ENCODE measurements at places on chromosomes 1 and 21.

DNA sequence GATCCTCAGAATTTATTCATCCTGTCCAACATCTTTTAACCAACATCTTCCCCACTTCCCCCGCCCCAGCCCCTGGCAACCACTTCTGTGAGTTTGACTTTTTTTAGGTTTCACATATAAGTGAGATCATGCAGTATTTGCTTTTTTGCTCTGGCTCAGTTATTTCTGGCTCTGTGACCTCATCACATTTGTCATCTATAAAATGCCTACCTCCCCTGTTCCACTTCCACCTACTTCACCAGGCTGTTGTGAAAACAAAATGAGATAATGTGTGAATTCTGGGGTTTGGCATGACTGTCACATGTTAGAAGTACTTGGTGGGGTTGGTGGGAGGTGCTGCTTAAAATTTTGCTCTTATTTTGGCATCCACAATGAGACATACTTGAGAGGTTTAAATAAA lies 18.4 kb downstream of the HHAT start:
- no peak for DNase-seq

DNA sequence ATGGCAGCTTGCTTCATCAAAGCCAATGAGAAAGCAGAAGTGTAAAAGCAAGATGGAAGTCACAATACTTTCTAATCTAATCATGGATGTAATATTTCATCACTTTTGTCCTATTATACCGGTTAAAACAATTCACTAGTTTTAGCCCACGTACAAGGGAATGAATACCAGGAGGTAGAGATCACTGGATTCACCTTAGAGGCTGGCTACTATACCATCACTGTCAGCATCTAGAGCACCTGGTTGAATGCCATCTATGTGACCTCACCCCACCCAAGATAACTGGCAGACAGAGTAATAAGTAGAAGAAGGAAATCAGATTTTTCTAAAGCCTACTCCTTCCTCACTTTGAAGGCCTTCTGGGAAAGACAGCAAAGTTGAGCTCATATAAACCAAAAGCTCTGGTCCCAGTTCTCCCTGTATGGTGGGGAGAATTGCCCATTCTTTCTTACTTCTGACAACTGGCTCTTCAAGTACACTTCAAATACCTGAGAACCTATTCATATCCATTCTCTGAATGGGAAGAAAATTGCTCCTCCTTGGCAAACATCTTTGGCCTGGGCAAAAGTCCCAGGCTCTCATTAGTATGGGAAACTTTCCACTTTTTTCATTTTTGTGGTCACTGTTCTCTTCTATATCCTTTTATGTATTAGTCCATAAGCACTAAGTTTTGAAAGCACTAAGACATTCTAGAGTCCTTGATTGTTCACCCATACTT lies 24.8 kb downstream of the HSD3B1 start:
- no peak for DNase-seq

- no peak for DNase-seq
These were observed 6.9 kb downstream of the LMNA start for GRCh38 chr1:156121457-156121856.

DNA sequence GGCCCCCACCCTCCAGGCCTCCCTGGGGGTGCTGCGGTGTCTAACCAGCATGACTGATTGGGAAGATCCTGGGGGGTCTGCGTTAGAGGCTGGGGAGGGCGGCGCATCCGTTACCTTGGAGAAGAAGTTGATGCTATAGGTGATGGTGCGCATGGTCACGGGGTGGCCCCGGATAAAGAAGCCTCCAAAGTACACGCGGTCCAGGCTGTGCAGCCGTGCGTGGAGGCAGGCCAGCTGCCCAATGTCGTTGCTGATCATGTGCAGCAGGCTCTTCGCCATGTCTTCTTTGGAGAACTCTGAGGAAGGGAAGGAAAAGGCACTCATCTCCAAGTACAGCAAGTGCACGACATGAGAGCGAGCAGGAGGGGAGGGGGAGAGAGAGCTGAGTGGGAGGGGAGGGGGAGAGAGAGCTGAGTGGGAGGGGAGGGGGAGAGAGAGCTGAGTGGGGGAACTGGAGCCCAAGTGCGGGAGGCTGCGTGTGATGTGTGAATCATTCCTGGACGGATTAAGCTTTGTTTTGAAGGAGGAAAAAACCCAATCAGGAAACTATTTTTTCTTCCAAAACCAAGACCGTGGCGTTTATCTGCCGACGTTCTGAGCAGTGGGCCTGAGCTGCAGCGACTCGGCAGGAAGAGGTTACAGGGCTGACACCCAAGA lies 7.2 kb downstream of the PANK4 start:
- no peak for DNase-seq

GRCh38 chr1:189432753-189433152 lies 1044.9 kb downstream of the BRINP3 start:
- DNase-seq: no peak

GRCh38 chr1:200889571-200889970 lies 5.1 kb upstream of the INAVA start:
- DNase-seq: no peak

DNA sequence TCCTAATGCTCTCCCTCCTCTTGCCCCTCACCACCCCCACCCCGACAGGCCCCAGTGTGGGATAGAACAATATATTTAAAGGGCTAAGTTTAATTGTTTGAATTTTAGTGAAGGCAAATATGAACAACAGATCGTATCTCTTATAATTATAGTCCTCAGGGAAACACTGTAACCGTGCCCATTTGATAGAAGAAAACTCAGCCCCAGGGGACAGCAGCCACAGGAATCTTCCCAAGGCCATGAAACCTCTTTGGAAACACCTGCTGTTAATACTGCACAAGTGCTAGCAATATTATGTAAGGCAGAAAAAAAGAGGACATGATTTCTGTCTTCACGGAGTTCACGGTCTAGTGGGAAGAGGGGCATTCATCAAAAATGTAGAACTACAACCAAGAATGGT lies 142.2 kb downstream of the URB2 start:
- DNase-seq: no peak

GRCh38 chr1:198234520-198235251 lies 77.9 kb downstream of the NEK7 start:
- no peak for DNase-seq

DNA sequence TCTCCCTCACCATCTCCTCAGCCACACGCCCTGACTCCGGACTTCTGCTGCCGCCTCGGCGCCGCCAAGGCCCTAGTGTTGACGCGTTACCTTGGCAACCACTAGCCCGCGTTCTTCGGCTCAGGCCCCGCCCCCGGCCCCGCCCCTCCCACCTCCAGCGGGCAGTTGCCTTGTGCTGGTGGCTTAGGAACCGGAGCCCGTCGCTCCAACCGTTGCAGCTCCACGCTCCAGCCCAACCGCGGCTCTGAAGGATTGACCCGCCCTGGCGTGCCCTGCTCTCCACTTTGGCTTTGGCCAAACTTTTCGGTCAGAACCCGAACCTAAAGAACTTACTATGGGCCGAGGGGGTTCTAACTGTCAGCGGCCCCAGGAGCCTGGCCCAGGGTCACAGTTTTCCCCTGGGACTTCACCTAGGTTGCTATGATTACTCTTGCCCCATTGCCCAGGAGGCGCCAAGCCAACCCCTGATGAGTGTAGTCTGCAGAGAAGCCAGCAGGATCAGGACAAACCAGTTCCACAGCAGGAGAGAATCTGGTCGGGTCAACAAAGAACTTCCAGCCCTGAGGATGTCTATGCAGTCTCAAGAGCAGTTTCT lies at the start of gene CFAP45:
Gene CFAP45, minus strand, starts transcription at position 80 of the 595 bp plus-strand sequence. Its CDS starts 67 bp downstream, at position 13.
- no peak for DNase-seq

DNA sequence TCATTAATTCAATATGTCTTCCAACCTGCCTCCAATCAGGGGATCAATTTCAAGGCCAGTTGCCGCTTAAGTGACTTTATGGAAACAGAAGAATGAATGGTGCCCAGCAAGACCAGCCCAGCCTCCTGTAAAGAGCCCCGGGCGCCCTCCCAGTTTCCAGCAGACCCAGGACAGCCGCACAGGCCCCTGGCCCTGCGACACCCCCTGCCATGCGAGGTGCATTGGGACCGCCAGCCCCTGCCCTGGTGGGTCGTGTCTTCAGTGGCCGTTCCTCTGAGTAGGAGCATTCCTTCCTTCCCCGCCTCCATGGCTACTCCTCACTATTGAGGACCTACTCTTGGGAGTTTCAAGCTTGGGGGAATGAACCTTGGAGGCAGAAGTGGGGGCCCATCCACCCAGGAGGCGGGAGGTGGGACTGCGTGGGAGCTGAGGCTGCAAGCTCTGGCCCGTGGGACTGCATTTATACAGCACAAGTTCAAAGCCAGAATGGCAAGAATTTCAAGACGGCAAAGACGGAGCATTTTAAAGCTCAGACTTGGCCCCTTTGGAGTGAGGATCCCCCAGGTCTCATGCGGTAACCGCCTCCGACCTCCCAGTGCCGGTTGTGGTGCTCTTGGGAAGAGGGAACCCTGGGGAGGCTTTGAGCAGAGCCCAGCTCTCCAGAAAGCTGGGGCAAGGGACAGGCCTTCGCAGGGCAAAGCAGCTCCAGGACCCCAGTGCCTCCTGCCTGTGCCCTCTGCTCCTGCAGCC lies 73.1 kb upstream of the ACTRT2 start:
- no peak for DNase-seq

GRCh38 chr1:158353303-158354075 lies at the start of gene CD1E:
Gene CD1E (plus strand): TSS chr1:158353894. CDS start chr1:158353989, 95 bp downstream.
- DNase-seq: no peak

DNA sequence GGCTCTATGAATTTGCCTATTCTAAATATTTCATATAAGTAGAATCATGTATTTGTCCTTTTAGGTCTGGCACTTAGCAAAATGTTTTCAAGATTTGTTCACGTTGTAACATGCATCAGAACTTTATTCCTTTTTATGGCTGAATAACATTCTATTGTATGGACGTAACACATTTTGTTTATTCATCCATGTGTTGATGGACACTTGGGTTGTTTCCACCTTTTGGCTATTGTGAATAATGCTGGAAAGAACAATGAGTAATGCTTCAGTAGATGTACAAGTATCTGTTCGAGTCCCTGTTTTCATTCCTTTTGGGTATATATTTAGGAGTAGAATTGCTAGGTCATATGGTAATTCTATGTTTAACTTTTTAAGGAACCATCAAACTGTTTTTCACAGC lies 24.7 kb downstream of the SLC35A3 start:
- DNase-seq: no peak

DNA sequence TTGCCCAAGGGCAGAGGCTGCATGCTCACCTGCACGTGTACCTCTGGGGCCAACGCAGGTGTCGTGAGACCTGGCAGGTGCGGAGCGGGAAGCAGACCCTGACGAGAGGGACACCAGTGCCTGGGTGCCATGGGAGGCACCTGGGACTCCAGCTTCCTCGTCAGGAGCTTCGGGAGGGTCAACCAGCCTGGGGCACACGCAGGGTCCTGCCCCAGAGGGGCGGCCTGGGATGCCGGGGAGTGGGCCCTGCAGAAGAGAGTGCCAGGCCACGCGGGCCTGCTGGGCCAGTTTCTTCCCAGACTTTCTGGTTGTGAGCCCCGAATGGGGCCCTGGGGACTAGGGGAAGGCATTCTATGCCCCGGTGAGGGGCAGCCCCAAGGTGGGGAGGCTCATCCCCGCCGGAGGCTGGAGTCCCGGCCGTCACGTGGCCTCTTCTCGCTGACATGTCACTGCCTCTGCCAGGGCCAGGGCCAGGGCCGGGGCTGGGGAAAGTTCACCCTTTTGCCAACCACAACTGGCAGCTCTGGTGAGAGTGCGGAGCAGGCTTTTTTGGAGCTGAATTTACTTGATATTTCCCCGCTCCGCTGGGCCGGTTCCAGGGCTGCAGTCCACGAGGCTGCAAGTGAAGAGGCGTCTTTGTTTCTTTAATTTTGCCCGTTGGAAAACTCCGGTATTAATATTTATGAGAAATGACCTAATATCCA lies 38.5 kb upstream of the ACTRT2 start:
- no peak for DNase-seq

DNA sequence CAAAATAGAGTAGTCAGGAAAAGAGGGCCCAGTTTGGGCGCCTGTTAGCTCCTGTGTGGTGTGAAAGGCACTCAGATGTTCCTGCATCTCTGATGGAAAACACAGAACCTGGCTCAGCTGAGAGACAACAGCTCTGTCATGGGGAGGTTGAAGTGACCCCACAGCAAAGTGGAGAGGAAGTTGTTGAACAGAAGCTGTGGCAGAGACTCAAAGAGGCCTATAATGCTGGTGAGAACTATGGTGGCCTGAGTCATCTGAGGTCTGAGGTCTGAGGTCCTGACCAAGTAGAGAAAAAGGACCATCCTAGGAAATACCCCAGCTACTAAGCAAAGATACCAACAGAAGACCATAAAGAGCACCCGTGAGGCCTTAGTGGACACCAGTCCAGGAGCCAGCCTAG lies 45.6 kb upstream of the JAK1 start:
- no peak for DNase-seq

DNA sequence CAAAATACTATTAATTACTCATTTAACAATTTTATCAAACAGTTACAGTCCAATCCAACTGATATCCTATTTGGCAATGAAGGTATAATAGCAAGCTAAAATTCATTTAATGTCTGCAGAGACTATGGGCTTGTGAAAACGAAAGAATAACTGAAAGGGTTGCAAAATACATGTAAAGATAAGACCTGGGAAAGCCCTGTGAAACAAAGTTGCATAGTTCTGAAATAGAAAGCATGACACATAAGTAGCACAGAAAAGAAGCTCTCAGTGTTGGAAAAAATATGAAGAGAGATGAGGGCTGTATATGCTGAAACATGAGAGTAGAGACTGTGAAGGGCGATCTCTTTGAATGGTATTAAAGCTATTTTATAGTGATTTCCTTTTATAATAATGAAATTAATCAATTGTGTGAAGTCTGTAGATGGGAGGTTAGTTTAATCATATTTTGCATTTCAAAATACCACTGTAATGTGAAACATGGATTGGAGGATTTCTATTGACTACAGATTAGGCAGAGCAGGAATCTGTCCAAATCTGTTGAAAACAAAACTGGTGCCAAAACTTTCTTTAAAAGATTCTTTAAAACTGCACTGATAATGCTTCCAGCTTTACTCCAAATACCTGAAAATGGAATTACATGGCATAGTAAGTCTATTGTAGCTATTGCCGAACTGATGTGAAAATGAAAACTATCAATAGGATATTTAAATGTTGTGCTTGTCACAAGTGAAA lies 1518.9 kb upstream of the B3GALT2 start:
- no peak for DNase-seq

GRCh38 chr1:185969028-185969427 lies 234.8 kb downstream of the HMCN1 start:
- DNase-seq: no peak

GRCh38 chr1:218546314-218546713 lies 201.2 kb downstream of the TGFB2 start:
- DNase-seq: peak; percentile 16

DNA sequence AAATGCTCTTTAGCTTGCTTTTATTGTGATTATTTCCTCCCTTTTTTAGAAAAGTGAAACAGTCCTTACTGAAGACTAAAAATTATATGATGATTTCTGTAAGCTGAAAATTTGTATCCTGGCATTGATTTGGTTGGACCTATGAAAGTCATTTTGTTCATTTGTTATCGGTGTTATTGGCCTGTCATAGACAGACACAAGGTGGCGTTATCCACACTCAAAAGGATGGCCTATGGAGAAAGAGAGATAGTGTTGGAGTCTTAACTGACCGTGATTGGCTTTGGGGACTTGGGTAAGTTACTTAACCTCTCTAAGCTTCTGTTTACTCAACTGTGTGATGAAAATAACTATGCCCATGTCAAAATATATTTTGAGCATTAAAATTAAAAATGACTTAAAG lies 203.6 kb upstream of the CHODL start:
- DNase-seq: no peak

All from SW 1271 (cell line).